ENCODE measurements at places on chromosomes 3 and 15.
A peak's percentile ranks its signal among the peaks of the same experiment; 100 is the strongest.

GRCh38 chr3:195073866-195074860, 196.8 kb downstream of the XXYLT1 start:
- no peaks in the 10 kb centered on the region for H3K36me3 ChIP-seq
- DNase-seq, result no peak
- H3K4me3 ChIP-seq, result no peak overlapping the region

- no peak for DNase-seq
- H3K4me3 ChIP-seq, result no peak overlapping the region
- H3K27ac ChIP-seq, result no peak overlapping the region
- no peaks in the 10 kb centered on the region for H3K4me1 ChIP-seq
- H3K27me3 ChIP-seq, result no peaks in the 10 kb centered on the region
- H3K36me3 ChIP-seq, result no peaks in the 10 kb centered on the region
Measured at GRCh38 chr3:71512000-71512399, 71.5 kb downstream of the FOXP1 start.

DNA sequence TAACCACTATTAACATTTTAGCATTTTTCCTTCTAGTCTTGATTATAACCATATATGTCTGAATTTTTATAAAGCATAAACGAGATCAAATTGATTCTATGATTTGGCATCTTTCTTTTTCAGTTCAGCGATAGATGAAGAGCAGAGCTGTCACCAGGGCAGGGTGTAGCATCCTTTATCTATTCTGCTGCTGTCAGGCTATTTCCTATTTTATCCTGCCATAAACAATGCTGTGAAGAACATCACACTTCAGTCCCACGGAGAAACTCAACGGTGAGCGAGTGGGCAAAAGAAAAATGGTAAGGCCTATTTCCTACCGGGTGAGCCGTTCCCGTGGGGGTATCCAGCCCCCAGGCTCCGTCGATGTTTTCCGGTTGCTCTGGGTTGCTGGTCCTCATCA, 15.5 kb downstream of the TMEM40 start:
- peaks cover 3% of the 10 kb centered on the region for H3K36me3 ChIP-seq
- no peaks in the 10 kb centered on the region for H3K4me1 ChIP-seq
- H3K4me3 ChIP-seq, result no peak overlapping the region
- no peak overlapping the region for H3K27ac ChIP-seq

GRCh38 chr3:158531334-158531733, 39.7 kb upstream of the MLF1 start:
- no peak overlapping the region for H3K27ac ChIP-seq
- no peaks in the 10 kb centered on the region for H3K27me3 ChIP-seq
- H3K36me3 ChIP-seq, result no peaks in the 10 kb centered on the region
- DNase-seq, result no peak
- no peak overlapping the region for H3K4me3 ChIP-seq

DNA sequence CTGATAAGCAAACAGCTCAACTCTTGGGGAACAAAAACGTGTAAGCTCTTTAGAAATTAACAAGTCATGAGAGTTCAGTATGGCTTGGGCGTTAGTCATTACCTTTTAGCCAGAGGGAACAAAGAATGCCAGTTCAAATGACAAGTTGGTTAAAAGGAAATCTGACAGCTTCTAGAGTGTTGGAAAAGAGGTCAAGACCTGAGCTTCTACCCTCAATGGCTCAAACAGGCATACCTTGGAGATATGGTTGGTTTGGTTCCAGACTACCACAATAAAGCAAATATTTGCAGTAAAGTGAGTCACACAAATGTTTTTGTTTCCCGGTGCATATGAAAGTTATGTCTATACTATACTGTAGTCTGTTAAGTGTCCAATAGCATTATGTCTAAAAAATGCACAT, 136.1 kb downstream of the CACNA1D start:
- peaks cover 8% of the 10 kb centered on the region for H3K4me1 ChIP-seq
- DNase-seq, result peak; percentile 57
- H3K27me3 ChIP-seq, result peaks cover 40% of the 10 kb centered on the region
- no peak overlapping the region for H3K27ac ChIP-seq

- DNase-seq, result no peak
- H3K27me3 ChIP-seq, result no peaks in the 10 kb centered on the region
- H3K4me3 ChIP-seq, result no peak overlapping the region
- H3K36me3 ChIP-seq, result no peaks in the 10 kb centered on the region
- H3K4me1 ChIP-seq, result peaks cover 6% of the 10 kb centered on the region
Measured at GRCh38 chr15:62325597-62325996, 160.5 kb upstream of the C2CD4B start.

DNA sequence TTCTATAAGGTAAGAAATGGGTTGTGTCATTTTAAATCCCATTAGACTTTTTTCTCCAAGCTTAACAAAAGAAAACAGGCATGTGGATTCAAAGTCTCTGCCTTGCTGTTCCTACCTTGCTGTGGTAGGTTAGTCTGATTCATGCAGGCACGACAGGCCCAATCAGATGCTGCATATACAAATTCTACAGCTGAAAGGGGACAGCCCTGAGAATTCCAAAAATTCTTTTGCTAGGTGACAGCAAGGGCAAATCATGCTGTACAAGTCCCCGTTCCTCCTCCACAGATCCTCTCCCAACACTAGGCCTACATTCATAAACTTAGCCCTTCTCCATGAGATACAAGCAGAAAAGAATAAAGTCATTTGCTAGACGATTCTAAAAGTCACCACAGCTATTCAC, 161.2 kb upstream of the THBS1 start:
- H3K27me3 ChIP-seq, result no peaks in the 10 kb centered on the region
- no peak overlapping the region for H3K27ac ChIP-seq
- no peaks in the 10 kb centered on the region for H3K36me3 ChIP-seq
- no peaks in the 10 kb centered on the region for H3K4me1 ChIP-seq
- H3K4me3 ChIP-seq, result no peak overlapping the region

DNA sequence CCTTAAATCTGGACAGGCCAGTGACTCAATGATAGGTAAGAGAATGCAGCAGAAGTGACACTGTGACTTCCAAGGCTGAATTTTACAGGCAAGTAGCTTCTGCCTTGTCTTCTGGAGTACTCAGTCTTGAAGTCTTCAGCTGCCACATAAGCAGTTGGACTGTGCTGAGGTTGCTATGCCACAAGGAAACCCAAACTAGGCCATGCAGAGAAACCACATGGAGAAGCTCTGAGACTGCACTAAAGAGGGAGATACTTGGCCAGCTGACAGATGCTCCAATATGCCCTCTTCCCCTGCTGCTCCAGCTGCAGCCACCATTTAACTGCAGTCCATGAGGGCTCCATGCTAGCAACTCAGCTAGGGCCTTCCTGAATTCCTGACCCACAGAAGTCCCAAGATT, 119.4 kb upstream of the GADL1 start:
- DNase-seq, result no peak
- no peaks in the 10 kb centered on the region for H3K27me3 ChIP-seq
- H3K36me3 ChIP-seq, result no peaks in the 10 kb centered on the region
- no peak overlapping the region for H3K4me3 ChIP-seq

DNA sequence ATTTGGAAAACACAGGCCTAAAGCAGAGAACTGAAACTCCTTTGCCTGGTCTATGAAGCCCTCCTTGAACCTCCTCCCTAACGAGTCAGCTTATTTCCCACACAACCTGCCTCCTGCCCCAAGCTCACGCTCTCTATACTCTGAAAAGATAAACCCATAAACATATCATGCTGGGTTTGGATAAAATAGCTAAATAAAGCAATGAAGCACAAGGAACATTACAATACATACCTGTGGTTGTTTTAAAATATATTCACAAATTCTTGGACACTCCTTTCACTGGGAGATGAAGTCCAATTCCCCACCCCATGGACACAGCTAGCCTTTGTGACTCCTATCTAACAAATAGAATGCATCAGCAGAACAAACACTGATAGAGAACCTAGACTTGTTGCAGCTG, 98.2 kb downstream of the PLCH1 start:
- no peak for DNase-seq
- H3K4me3 ChIP-seq, result no peak overlapping the region
- H3K27ac ChIP-seq, result no peak overlapping the region
- H3K4me1 ChIP-seq, result no peaks in the 10 kb centered on the region

DNA sequence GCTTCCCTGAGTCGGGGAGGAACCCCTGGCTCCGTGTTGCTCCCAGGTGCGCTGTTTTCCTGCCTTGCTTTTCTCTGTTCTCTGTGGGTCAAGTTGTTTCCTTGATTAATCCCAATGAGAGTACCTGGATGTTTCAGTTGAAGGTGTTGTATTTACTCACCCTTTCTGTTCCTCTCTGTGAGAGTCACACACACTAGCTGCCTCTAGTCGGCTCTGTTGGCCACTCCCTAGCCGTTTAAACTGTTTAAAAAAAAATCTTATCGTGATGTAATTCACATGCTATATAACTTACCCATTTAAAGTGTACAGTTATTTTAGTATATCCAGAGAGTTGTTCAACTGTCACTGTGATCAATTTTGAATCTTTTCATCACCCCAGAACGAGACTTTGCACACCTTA, 74.0 kb downstream of the AKAP13 start:
- H3K36me3 ChIP-seq, result peaks cover 14% of the 10 kb centered on the region
- peaks cover 16% of the 10 kb centered on the region for H3K4me1 ChIP-seq
- DNase-seq, result no peak
- no peaks in the 10 kb centered on the region for H3K27me3 ChIP-seq
